Sigmoid colon (tissue), 7 donors: ENCODE measurements at places on chromosomes 7 and 10.

- H3K4me3 ChIP-seq = no peak overlapping the region
- H3K27ac ChIP-seq = no peak overlapping the region
- H3K27me3 ChIP-seq = no peaks in the 10 kb centered on the region
- H3K36me3 ChIP-seq = no peaks in the 10 kb centered on the region
- no peak for DNase-seq
These were observed 3.6 kb upstream of the RARRES2 start for GRCh38 chr7:150345012-150345411.

- DNase-seq = no peak
- no peak overlapping the region for H3K27ac ChIP-seq
- no peak overlapping the region for H3K4me3 ChIP-seq
- H3K27me3 ChIP-seq = no peaks in the 10 kb centered on the region
These were observed 91.7 kb downstream of the SLC39A12 start for GRCh38 chr10:18043148-18044006.

DNA sequence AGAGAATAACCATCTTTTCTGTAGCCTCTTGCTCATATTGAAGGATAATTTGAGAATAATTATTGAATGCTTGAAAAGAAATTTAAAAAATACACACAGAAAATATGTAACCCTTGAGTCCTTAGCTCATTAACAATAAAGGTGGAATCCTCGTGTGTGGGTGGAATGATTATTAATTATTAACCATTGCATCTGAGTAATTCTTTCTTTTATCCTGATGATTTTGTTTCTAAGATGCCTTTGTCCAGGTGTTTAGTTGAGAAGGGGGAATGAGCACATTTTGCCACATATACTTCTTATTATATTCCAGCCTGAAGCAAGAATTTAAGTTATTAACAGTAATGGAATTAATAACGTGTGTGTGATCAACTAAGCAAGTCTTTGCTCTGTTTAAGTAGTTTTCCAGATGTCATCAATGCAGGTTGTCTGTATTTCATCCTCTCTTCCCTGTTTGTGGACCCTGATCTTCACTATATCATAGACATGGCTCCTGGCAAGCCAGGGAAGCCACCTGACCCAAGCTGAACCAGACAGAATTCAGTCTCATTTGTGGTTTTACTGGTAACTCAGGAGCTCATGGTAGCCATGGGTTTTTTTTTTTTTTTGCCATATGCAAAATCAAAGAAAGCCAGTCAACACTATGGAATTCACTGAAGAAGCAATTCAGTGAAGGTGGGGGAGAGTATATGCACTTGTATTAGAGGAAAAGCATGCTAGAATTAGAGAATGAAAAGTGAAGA is 144.3 kb downstream of the KIF20B start:
- H3K4me3 ChIP-seq = no peak overlapping the region
- no peak for DNase-seq
- H3K36me3 ChIP-seq = no peaks in the 10 kb centered on the region
- no peak overlapping the region for H3K27ac ChIP-seq

DNA sequence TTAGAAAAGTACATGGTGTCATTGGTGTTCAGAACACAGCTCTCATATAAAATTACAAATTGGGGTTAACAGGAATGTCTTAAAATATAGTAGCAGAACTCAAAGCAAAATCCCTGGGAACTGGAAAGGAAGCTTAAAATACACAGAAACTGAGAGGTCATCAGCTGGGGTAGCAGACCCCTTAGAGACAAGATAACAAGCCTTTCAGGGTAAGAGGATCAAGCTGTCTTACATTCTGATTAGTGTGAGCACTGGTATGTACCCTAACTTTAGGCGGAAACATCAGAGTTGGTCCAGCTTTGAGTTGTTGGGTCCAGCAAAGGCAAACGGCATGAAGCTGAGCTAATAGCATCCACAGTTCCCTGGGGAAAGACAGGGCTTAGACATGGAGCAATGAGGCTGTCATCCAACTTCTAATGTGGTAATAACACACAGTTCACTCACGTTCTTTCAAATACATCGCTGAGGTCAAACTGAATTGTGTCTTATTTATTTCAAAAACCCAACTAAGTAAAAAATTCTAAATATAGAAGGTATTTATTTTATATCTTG is 32.6 kb downstream of the ARHGAP21 start:
- no peak for DNase-seq
- H3K36me3 ChIP-seq = no peaks in the 10 kb centered on the region
- H3K27ac ChIP-seq = no peak overlapping the region

DNA sequence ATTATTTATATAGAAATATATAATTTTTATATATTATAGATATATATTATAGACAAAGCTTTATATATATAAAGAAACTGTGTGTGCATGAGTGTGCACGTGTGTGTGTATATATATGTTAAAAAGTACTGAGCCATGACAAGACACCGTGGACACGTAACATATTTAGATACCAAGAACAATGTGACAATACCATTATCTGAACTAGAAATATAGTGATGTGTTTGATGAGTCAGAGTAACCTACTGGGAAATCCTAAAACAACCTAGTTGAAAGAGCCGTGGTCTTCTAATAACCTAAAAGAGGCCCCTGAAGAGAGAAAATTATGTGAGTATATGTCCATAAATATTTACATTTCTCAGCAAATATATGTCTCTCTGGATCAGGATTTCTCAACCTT is 50.7 kb upstream of the ITGB8 start:
- H3K4me3 ChIP-seq = no peak overlapping the region
- no peaks in the 10 kb centered on the region for H3K4me1 ChIP-seq

DNA sequence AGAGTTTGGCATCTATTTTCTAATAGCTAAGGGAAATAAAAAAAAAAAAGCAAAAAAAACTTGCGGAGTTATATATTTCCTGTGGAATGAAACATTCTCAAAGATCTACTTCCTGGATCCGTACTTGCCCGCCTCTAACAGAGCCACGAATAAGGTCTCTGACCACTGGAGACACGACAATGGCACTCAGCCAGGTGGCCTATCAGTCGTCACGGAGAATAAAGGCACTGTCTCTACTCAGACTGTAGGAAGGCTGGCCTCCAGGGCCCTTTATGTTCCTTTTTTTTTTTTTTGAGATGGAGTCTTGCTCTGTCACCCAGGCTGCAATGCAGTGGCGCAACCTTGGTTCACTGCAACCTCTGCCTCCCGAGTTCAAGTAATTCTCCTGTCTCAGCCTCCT is 58.7 kb downstream of the RGS10 start:
- H3K27ac ChIP-seq = no peak overlapping the region
- no peaks in the 10 kb centered on the region for H3K36me3 ChIP-seq
- H3K27me3 ChIP-seq = no peaks in the 10 kb centered on the region
- no peak for DNase-seq

GRCh38 chr7:6161463-6162330 is 110.7 kb downstream of the CYTH3 start:
- peaks cover 11% of the 10 kb centered on the region for H3K36me3 ChIP-seq
- H3K4me1 ChIP-seq = peaks cover 29% of the 10 kb centered on the region
- H3K27me3 ChIP-seq = no peaks in the 10 kb centered on the region
- peak; percentile 34 for DNase-seq
- H3K4me3 ChIP-seq = no peak overlapping the region

GRCh38 chr10:17655567-17656146 is 11.7 kb downstream of the STAM start:
- DNase-seq = no peak
- H3K27ac ChIP-seq = no peak overlapping the region
- no peaks in the 10 kb centered on the region for H3K27me3 ChIP-seq
- no peaks in the 10 kb centered on the region for H3K36me3 ChIP-seq

DNA sequence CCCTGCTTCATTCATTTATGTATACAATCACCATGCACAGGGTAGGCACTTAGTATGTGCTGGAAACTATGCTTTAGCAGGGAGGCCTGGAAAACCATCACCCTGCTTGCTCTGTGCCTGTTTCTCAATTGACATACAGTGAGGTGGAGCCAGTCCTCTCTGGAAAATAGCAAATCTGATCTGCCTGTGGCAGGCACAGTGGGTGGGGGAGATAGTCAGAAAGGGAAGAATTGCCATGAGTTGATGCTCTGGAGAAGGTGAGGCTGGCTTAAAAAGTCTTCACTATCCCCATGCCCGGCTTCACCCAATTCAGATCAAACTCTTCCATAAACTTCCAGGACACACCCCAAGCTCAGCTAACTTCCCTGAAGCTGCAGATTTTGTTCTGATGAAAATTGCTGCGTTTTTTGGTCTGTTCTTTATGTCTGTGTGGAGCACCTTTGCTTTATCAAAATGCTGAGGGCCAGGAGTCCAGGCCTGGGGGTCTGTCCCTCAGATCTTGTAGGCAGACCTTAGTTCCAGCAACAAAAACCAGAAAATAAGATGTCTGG is 84.8 kb downstream of the ANK3 start:
- no peaks in the 10 kb centered on the region for H3K4me1 ChIP-seq
- no peak for DNase-seq

DNA sequence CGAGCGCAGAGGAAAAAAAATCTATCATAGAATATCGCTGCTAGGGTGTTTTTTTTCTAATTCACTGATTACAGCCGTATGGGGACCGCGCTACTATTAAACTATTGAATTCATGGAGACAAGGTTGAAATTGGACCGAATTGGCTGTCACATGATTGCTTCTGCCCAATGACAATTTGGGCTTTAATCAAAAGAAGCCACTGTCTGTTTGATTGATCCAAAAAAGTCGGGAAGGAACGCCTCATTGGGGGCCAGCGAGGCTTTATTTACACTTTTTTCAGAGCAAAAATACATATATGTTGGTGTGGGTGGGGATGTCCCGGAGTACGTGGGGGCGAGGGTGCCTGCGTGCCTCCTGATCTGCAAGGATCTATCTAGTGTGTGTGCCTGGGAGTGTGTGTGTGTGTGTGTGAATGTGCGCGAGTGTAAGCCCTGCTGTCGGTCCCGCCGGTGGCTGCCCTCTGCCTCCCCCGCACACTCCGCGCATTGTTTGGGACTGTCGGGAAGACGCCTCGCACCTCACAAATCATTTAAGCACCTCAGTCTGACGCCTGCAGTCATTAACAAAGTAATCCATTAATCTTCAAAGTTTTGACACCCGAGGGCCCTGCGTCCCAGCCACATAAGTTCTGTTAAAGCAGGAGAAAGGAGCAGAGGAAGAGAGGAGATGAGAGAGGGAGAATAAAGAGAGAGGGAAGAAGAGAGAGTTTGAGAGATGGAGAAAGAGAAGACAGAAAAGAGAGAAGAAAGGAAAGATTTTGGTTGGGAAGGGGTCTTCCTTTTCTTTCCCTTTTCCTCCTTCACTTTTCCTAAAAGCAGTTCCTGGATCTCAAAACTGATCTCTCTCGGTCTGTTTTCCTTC is at the start of gene HOXA2:
Gene HOXA2 (minus strand): TSS at position 103 of the 862 bp plus-strand sequence. CDS start 183 bp downstream, outside the sequence.
- no peaks in the 10 kb centered on the region for H3K36me3 ChIP-seq
- H3K27me3 ChIP-seq = no peaks in the 10 kb centered on the region
- DNase-seq = peak; percentile 78

- no peak for DNase-seq
- no peak overlapping the region for H3K27ac ChIP-seq
- H3K27me3 ChIP-seq = no peaks in the 10 kb centered on the region
- H3K4me3 ChIP-seq = no peak overlapping the region
- peaks cover 69% of the 10 kb centered on the region for H3K36me3 ChIP-seq
These were observed 35.3 kb downstream of the NAMPT start for GRCh38 chr7:106249488-106249887.

GRCh38 chr7:105261689-105262088 is 127.0 kb downstream of the SRPK2 start:
- no peaks in the 10 kb centered on the region for H3K27me3 ChIP-seq
- no peak overlapping the region for H3K27ac ChIP-seq
- DNase-seq = no peak
- H3K36me3 ChIP-seq = no peaks in the 10 kb centered on the region
- H3K4me3 ChIP-seq = no peak overlapping the region

DNA sequence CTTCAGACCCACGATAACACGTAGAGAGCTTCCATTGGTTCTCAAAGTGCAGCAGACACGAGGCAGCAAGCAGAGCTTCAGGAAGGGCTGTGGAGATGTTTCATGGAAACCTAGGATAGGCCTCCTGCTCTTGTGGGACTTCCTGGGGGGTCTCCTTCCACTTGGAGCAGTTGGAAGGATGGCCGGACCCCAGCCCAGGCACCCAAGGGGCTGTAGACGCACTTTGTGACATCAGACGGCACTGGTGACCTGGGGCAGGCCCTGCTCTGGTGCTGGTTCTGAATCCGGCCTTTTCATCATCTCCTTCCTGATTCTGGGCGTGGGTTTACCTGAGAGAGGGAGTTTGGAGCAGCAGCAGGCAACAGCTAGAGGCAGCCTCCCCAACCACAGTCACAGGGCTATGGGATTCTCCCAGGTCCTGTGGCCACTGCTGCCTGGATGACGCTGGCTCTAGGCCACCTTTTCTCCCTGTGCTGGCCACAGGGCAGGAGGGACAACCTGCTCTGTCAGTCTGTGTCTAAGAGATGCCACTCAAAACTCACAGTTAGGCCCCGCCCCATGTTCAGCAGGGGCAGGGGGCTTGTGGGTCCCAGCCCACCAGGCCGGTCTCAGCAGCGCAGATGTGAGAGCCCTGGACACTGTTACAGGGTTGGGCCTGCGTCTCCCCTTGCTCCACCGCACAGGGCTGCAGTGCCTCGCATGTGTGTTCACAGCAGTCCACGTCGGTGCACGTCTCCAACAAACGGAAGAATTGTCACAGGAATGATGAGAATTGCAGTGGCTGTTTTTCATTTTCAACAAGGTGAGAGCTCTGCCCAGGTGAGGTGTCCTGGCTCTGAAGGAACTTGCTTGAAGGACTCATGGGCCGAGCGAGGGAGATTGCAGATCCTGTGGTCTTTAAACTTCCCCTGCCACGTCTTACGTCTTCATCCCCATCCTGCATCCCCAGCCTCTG is 569.3 kb downstream of the TCERG1L start:
- H3K27ac ChIP-seq = no peak overlapping the region
- H3K4me3 ChIP-seq = no peak overlapping the region
- H3K36me3 ChIP-seq = no peaks in the 10 kb centered on the region

- no peaks in the 10 kb centered on the region for H3K27me3 ChIP-seq
- no peaks in the 10 kb centered on the region for H3K4me1 ChIP-seq
- no peaks in the 10 kb centered on the region for H3K36me3 ChIP-seq
- DNase-seq = no peak
- H3K27ac ChIP-seq = no peak overlapping the region
These were observed 25.8 kb downstream of the AKR1C8 start for GRCh38 chr10:5159126-5159525.

- H3K36me3 ChIP-seq = no peaks in the 10 kb centered on the region
- peaks cover 4% of the 10 kb centered on the region for H3K4me1 ChIP-seq
- no peak for DNase-seq
These were observed 501.6 kb downstream of the GALNT17 start for GRCh38 chr7:71633551-71634008.

DNA sequence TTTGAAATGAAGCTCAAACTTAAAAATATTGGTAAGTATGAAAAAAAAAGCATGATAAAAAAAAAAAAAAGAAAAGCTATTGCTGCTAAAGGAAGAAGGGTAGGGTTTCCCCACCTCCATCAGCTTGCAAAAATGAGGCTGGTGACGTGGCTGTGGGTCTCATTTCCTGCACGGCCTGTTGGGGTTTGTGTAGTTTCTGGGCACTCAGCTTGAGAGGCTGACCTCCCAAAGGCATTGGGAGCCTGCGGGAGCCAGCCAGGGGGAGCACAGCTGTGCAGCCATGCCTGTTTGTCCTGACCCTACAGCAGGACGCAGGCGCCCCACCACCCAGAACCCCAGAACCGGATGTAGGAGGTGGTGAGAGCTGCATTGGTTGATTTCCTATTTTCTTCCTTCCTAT is 48.8 kb upstream of the CARD11 start:
- no peak overlapping the region for H3K27ac ChIP-seq
- peaks cover 7% of the 10 kb centered on the region for H3K27me3 ChIP-seq
- H3K36me3 ChIP-seq = no peaks in the 10 kb centered on the region
- peak; percentile 71 for DNase-seq
- no peak overlapping the region for H3K4me3 ChIP-seq
